ENCODE measurements at places on chromosomes 6 and 20.

DNA sequence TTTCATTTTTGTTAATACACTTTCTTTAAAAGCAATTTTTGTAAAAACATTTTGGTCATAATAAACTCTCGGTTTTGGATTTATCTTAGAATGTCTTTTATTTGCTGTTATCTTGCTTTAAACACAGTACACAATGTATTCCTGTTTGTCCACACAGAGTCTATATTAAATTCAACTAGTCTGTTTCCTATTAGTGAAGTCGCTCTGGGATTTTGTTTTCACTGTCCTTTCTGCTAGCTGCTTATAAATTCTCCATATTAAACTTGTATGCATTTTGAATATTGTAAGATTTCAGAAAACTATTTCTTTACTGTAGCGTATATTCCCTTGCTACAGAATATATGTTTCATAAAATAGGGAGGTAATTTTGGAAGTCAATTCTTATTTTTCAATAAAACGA, 630.2 kb downstream of the HDGFL1 start:
- DNase-seq = no peak

DNA sequence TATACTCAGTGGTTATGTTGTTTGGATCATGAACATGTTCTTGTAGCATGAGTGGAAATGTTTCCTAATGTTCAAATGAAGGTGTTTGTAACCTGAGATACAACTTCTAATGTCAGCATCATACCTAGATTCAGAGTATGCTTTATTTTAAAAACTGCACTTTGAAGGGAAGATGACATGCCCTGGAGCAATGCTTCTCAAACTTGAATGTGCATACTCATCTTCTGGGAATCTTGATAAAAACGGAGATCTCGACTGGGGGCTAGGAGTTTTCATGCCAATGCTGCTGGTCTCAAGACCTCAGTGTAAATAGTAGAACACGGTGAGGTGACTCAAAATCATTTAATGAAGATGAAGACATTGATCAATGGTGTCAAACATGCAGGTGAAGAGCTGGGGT, 440.0 kb upstream of the NOX3 start:
- DNase-seq = no peak

- DNase-seq = no peak
These were observed 19.7 kb upstream of the SLC22A3 start for GRCh38 chr6:160328447-160328846.

GRCh38 chr6:159110748-159111147, 58.5 kb upstream of the FNDC1 start:
- DNase-seq = no peak

DNA sequence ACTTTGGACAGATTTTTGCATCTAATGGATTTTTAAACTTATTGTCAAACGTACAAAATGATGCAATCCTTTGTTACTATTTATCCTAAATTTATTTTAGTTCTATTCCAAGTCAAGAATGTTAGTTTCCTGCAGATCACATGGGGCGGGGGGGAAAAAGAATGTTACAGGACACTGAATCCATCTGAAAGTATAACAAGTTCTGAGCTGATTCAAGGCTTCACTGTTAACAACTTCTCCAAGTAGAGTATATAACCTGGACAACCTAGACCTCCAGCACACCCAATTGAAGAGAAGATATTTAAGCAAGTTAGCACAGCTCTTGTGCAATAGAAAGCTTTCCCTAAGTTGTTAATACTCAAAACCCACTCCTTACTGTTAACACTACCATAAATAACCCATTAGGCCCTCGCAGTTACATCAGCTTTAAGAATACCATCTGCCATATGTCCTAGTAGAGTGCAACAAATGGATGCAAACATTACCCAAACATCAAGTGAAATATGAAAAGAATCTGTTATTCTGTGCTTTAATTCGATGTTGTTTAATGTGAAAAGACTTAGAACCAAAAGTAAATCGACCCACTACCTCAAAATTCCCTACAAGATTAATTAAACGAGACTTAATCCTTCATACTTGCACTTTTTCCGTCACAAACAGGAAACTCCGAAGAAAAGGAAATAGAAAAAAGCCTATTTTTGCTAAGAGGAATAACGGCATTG, 1.3 kb downstream of the SEC63 start:
- DNase-seq = peak; percentile 72

DNA sequence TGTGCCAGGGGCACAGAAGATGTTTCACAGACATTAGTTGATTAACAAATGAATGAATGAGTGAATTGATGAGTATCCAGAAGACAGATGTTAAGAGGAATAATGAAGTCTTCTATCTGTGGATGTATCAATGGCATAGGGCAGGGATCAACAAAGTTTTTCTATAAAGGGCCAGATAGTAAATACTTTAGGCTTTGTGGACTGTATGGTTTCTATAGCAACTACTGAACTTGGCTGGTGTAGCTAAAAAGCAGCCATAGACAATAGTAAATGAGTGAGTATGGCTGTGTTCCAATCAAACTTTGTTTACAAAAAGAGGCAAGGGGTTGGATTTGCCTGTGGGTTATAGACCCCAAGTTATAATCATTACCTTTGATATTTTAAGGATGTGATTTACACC, 144.0 kb downstream of the PRL start:
- DNase-seq = no peak

GRCh38 chr6:14412026-14412425, 294.5 kb downstream of the CD83 start:
- no peak for DNase-seq

DNA sequence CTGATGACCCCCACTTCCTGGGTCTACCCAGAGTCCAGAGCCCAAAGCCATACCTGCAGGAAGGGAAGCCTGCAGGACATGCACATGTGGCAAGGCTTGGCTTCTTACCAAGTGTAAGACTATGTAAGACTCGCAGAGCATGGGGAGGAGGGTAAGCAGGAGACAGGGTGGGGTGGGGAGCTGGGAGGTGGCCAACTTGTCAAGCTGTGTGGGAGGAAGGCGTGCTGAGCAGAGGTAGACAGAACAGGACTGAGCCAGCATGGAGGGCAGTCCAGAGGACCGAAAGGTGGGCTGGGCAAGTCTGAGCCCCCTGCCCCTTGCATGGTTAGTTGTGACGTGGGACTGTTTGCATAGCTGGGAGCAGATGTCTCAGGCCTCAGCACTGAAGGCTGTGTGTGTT, 53.4 kb upstream of the RNF24 start:
- DNase-seq = no peak

GRCh38 chr20:51122931-51123658, 100.2 kb upstream of the KCNG1 start:
- DNase-seq = no peak

DNA sequence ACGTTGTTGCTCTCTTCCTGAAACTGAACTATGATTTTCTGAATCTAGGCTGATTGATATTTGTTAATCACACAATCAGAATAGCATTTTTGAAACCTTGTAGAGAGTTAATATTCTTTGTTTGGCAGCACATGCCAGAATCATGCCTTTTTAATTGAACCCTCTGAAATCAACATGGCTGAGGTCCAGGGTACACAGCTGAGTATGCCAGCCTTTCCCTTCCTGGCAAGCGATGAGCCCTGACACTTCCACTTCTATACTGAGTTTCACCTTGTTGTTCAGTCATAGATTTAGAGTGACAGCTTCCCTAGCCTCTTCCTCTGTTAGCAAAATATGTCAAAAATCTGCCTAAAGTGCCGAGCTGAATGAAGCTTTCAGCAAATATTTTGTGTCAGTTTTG, 6.8 kb downstream of the HDDC2 start:
- DNase-seq = no peak

GRCh38 chr20:37534401-37535157, 6.9 kb upstream of the BLCAP start:
- peak; percentile 79 for DNase-seq

DNA sequence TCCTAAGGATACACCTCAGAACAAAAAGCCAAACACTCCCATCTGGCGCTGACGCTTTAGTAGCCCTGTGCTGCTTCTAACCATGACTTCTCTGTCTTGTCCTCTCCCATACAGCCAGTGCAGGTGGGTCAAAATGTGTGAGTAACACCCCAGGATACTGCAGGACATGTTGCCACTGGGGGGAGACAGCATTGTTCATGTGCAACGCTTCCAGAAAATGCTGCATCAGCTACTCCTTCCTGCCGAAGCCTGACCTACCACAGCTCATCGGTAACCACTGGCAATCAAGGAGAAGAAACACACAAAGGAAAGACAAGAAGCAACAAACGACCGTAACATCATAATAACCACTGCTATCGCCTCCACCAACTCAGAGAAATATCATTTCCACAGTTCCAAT, 1.4 kb downstream of the DEFB132 start:
- peak; percentile 11 for DNase-seq

- DNase-seq = no peak
These were observed 52.3 kb downstream of the ABHD12 start for GRCh38 chr20:25338112-25339023.

DNA sequence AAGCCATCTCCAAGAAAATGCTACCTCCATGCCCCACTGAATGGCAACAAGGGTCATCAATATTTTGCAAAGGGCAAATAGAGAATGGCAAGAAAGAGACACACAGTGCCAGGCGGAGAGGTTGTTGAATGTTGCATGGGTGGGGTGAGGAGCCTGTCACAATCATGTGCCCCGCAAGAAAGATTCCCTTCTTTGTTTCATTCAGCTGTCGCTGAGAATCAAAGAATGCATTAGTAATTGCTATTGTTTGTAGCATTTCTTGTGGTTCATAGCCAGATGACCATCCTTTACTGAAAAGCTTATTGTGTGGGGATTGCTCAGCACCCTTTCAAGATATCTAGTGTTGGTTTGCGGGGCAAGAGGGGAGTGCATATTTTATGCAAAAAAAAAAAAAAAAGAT, 166.5 kb upstream of the QKI start:
- DNase-seq = no peak

DNA sequence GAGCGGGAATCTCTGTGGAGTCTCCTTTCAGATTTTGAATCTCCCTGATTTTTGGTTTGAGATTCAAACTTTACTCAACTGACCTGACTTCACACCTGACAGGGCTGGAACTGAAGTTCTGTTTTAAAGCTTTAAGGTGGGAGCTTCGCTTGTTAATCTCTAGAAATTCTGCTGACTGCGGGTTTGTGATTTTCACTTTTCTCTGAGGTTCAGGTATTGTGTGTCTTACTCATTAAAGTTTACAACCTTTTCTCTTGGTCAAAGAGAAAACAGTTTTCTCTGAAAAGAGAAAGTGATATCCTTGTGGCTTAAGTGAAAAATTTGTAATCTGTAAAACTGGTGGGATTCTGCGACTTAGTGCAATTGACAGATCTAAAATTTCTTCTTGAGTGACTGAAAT, 20.7 kb upstream of the IGF2R start:
- DNase-seq = no peak

DNA sequence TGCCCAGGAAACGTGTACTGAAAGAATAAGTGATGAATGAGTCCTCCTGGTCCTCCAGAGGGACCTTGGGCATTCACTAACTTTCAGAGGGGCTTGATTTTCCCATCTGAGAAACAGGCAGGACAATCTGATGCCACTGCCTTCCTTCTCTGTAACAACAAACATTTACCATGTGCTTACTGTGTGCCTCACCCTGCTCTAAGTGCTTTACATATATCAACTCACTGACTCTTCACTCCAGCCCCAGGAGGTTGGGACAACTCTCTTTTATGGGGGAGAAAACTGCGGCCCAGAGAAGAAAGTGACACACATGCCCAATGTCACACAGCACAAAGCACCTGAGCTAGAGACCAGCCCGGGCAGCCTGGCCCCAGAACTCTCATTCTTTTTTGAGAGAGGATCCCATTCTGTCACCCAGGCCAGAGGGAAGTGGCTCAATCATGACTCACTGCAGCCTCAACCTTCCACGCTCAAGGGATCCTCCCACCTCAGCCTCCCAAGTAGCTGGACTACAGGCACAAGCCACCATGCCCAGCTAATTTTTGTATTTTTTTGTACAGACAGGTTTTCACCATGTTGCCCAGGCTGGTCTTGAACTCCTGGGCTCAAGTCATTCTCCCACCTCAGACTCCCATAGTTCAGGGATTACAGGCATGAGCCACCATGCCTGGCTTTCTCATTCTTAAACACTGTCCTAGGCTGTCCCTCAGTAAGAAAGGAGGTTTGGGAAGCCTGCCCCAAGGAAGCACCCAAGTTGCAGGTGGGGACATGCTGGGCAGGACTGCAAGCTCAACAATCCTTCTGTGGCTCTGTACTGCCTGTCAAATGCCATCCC, 38.0 kb downstream of the NOL4L start:
- no peak for DNase-seq

- DNase-seq = peak; percentile 18
These were observed 74.0 kb downstream of the IGF2R start for GRCh38 chr6:160042788-160043301.

- no peak for DNase-seq
These were observed 265.3 kb upstream of the TCF21 start for GRCh38 chr6:133623621-133624020.

- peak; percentile 98 for DNase-seq
These were observed 292.6 kb upstream of the MARCKS start for GRCh38 chr6:113564371-113565171.

- DNase-seq = peak; percentile 37
These were observed 2.7 kb downstream of the KCNS1 start for GRCh38 chr20:45098103-45098773.

DNA sequence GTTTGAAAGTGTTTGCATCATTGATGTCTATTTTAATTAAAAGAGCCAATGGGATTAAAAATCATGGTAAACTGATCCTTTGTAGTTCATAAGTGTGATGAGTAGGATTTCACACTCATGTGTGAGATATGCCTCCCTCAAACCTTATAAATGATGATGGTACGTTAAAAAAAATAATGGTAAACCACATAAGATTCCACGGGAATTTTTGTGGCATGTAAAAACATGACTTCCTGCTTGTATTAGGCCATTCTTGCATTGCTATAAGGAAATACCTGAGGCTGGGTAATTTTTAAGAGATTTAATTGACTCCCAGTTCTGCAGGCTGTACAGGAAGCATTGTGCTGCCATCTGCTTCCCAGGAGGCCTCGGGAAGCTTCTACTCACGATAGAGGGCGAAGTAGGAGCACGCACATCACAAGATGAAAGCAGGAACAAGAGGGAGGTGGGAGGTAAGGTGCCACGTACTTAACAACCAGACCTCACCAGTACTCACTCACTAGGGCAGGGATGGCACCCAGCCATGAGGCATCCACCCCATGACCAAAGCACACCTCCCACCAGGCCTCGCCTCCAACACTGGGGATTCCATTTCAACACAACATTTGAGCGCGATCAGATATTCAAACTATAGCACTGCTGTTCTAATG, 187.6 kb upstream of the QKI start:
- DNase-seq = peak; percentile 70

DNA sequence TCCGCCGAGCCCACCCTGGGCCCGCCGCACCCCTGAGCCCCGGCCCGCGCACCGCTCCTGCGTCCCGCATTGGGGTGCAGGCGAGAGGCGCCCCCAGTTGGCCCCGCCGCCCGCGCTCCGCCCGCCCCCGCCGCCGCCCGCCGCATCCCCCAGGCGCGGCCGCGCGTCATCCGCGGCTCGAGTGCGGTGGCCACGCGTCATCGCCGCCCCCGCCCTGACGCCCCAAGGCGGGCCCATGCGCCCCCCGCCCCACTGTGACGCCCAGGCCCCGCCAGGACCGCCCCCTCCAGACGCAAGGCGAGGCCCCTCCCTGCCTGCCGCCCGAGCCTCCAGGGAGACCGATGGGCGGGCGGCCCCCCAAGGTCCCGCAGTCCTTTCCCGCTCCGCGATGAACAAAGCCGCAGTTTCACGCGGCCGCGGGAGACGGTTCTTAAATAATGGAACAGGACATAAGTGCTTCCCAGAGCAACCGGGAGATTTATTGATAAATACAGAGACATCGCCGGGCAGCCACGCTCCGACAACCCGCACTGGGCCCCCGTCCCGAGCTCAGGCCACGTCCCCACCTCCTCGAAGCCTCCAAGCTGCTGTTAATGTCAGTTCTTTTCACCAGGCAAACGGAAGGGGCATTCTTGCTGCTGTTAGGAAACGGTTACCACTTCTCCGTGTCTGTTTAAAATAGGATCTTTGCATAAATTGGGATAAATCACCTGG, at the start of gene ANKRD60:
TSS of gene ANKRD60 (minus strand) at position 170 of the 714 bp plus-strand sequence. CDS start at position 170, 0 bp downstream.
- peak; percentile 64 for DNase-seq
